ENCODE measurements at places on chromosomes 6 and 20. TPM values are rescaled to one million over a fixed set of nuclear protein-coding genes. Genes with fewer than 3 reads are reported as not detected.

Gene RCAN2
- 112 TPM for total RNA-seq

Gene BCLAF1
- 99.8 TPM for total RNA-seq

Gene OTOR
- total RNA-seq, result not detected

Gene PDE10A
- total RNA-seq, result 7.1 TPM

Gene MACROD2
- 1.3 TPM for total RNA-seq

Gene TUBB2B
- 2.2 TPM for total RNA-seq

Gene NSFL1C
- total RNA-seq, result 48.8 TPM

GRCh38 chr6:139841794-139842215, 467.4 kb upstream of the CITED2 start:
- no peak for DNase-seq

DNA sequence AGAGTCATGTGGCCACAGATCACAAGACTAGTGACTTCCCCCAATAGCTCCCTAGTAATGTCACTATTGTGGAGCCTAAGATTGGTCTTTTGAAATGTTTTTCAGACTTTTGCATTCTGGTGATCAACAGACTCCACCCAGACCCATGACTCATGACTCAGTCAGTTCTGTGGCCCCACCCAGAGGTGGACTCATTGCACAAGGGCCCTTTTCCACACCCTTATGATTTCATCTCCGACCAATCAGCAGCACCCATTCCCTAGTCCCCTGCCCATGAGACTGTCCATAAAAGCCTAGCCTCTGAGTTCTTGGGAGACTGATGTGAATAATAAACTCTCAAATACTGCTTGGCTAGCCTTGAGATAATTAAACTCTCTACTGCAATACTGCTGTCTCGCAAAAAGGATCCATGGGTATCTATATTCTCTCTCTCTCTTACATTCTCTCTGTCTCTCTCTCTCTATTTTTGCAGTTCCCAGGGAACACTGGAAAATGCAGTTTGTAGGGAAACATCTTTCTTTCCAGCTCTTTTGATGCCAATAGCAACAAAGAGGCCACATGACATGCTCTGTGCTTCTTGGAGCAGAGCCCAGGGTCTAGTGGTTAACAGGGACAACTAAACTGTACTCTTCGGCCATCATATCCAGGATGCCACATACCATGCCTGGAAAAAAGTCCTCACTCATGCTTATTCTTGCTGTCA, 71.3 kb upstream of the IYD start:
- no peak for DNase-seq

- DNase-seq, result no peak
These were observed 72.5 kb downstream of the SMPDL3A start for GRCh38 chr6:122861594-122861993.

DNA sequence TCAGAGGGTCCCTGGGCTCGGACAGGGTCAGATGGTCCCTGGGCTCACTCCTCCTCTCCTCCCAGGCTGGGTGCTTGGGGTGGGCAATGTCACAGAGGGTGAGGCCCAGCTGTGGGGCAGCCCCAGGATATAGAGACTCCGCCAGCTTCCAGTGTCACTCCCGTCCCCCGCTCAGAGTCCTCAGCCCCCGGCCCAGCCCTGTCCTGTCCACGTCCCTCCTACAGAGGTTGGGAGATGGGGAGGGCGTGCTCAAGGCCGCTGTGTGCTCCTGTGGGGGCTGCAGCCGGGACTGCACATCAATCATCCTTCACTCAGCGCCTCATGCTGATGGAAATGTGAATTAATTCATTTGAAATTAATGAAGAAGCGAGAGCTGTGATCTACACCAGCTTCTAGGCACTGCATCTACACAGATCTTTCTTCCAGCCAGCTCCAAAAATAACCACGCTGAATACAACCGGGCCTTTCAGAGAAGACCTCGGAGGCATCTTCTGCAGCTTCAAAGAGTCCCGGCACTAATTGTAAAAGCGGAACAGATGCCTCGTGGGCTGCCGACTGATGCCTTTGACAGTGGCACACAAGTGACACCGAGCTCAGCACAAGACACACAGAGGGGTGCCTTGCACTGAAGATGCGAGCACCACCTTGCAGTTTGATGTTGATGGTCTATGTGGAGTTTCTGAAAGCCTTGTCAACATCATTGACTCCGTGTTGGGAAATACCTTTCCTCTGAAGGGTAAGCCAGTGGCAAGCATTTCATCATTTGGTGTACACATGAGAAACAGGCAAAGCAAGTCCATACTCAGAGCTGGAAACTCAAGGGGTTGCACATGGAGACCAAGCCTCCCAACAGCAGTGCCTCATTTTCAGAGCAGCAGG, 39.3 kb downstream of the DACT2 start:
- DNase-seq, result no peak

- DNase-seq, result no peak
These were observed 22.2 kb downstream of the PGBD1 start for GRCh38 chr6:28303570-28303969.

- no peak for DNase-seq
These were observed 38.1 kb upstream of the BMP5 start for GRCh38 chr6:55913228-55914195.

DNA sequence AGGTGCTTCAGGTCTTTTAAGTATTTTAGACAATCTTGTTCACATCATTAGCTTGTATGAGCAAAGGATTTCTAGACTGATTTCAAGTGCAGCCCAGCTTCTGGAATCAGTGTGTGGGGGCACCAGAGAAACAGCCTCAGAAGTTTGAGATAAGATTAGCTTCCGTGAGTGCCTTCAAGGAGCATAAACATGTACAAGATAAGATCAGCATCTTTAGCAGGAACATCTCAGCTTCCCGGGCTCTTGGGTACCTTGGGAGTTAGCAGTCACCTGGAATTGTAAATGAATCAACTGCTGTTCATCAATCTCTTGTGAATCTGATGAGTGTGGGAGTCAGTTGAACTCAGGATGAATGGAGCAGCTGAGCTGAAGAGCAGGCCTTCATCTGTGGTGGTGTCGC, 12.0 kb upstream of the CITED2 start:
- DNase-seq, result no peak

DNA sequence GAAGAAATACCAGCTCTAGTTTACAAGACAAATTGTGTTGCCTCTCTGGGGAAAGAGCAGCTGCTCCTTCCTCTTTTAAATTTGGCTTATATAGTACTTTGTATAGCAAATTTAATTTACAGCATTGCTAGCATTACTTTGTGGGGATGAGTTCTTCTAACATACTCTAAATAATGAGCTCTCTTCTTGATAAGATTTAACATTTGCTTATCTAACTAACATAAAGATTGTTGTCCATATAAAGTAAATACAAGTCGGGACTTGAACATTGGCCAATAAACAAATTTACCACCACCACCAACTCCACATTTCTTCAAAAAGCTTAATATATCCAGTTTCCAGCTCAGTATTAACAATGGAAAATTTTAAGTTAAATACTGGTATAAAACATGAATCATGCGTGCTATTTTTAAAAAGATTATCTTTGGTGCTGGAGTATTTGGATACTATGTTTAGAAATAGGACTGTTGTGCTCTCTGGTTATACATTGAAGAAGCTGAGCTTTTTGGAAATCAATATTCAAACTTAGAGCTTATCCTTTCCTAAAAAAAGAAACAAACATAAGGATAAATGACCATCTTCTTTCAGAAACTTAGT, 1146.9 kb upstream of the GJE1 start:
- no peak for DNase-seq

GRCh38 chr20:61434341-61434781, 182.3 kb downstream of the CDH4 start:
- no peak for DNase-seq

- no peak for DNase-seq
These were observed 273.9 kb upstream of the RNF217 start for GRCh38 chr6:124688369-124688768.

GRCh38 chr20:48844996-48845395, 17.2 kb upstream of the PREX1 start:
- DNase-seq, result no peak

DNA sequence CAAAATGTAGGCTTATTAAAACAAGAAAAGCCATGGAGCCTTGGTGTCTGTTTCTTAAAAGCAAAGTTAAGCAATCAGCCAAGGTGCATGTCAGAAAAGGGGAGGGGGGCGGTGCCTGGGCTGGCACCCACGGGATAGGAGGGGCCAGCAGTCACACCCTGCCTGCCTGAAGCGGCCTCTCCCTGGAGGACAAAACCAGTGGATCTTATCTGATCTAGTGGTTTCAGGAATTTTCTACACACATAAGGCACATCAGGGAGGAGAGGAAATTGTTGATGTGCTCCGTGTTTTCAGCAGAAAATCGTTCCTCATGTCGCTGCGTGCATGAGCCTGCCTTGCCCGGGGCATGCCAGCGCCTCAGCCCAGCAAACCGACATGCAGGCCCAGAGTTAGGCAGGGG, 276.4 kb downstream of the TAF4 start:
- DNase-seq, result no peak

DNA sequence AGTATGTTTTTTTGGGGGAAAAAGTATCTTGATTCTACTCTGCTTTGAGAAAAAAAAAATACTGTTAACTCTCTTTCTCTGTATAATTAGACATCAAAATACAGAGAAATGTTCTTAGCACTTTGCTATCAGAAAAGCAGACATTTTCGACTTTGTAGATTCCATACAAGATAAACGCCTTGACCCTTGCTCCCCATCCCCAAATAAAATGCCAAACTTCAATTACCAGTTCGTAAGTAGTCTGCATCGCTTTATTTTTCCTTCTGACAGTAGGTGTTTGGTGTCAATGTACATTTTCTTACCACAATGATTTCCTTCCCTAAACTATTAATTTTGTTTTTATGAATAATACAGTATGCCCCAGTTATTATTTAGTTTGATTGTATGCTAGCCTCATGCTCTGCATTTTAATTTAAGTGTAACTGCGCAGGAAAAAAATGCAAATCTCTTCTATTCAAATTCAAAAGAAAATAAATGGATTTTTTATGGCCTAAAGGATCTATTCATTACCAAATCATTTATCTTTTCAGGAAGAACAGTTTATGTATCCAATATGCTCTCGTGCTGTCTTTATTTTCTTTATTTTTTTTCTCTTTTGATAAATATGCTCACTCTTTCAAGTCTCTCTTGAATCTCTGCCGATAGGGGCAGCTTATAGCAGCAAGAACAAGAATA, 84.8 kb upstream of the ZNF217 start:
- DNase-seq, result no peak

DNA sequence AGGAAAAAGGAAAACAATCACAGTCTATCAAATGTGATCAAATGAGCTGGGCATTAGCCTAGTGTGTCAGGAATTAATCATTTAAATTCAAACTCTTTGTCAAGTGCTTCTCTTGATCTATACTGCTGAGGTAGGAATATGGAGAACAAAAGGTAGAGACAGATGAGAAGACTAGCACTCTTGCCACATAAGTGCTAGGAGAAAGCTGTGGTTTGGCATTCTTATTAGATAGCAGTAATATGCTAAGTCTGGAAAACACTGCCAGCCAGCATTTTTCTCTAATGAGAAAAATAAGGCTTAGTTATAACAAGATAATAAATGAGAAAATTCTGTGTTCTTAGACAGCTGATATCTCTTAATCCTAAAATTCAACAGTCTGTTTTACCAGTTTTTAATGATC, 38.9 kb downstream of the ORC3 start:
- no peak for DNase-seq

DNA sequence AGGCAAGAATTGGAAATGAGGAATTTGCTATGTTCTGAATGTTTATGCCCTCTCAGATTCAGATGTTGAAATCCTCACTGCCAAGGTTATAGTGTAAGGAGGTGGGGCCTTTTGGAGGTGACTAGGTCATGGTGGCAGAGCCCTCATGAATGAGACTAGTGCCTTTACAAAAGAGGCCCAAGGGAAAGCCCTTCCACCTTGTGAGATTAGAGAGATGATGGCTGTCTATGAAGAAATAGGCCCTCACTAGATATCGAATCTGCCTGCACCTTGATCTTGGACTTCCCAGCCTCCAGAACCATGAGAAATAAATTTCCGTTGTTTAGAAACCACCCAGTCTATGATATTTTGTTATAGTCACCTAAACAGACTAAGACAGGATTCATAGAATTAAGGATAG, 10.4 kb downstream of the ASIP start:
- no peak for DNase-seq

DNA sequence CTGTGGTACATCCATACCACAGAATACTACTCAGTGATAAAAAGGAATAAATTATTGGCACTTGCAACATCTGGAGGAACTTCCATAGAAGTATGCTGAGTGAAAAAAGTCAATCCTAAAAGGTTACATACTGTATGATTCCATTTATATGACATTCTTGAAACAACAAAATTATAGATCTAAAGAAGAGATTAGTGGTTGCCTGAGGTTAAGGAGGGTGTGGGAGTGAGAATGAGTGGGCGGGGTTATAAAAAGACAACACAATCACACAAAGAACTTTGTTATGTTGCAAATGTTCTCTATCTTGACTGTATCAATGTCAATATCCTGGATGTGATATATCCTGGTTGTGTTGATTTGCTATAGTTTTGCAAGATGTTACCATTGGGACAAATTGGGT, 21.2 kb downstream of the SNRPB start:
- DNase-seq, result no peak

DNA sequence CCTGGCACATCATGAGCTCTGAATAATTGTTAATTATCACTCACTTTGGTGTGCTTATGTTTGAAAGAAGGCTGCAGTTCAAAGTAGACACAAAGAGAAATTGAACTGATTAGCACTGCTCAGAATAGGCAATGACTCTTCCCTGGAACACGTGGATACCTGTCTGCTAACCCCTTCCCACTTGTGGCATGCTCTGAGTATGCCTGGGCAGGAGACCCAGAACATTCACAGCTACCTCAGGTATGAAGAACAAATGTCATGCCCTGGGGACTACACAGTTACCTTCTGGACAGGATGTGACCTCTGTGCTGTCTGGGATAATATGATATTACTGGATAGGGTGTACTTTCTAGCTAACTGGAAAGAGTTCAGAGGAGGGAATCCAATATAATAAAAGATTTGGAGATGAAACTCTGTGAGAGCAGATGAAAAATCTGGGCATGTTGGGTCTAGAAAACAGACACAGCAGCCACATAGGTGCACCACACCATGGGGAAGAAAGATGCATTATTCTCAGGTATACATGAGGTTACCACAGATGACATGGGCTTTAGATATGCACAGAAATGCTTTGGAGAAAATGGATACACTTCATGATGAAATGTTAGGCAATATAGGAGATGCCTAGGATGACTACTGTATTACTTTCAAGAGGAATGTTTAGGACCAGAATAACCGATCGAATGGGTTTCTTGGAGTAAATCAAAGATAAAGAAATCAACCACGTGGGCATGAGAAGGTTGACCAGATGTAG, 324.2 kb upstream of the PREP start:
- DNase-seq, result no peak

DNA sequence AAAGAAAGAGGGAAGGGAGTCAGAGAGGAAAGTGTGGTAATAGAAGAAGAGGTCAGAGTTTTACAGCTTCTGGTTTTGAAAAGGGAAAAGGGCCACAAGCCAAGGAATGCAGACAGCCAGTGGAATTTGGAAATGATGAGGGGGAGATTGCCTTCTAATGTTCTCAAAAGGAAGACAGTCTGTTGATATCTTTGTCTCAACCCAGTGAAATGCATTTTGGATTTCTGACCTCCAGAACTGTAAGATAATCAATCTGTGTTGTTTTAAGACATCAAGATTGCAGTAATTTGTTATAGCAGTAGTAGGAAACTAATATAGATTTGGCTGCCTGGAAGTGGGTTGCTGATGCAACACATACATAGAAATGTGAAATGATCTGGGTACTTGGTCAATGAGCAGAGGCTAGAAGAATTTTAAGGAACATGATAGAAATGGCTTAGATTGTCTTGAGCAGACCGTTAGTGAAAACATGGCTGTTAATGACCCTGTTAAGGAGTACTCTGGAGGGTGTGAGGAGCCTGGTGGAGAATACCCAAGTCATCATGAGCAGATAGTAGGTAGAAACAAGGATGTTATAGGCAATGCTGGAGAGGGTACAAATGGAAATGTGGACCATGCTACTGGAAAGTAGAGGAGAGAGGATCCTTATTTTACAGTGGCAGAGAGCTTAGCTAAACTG, 255.8 kb upstream of the RAB32 start:
- no peak for DNase-seq

Measured in left cardiac atrium (tissue), 4 donors.